Stimulated activated CD4-positive, alpha-beta T cell treated with anti-CD3 and anti-CD28 coated beads, TNF-alpha, amount 100 ng/mL, for 48 hours (primary cell): ENCODE measurements at places on chromosomes 7 and 10.

- no peak for DNase-seq
These were observed 903.8 kb downstream of the TYW1 start for GRCh38 chr7:67900456-67900855.

GRCh38 chr7:155483245-155483644 lies 25.3 kb downstream of the EN2 start:
- DNase-seq: no peak

- no peak for DNase-seq
These were observed 410.4 kb downstream of the INHBA start for GRCh38 chr7:41292487-41292886.

DNA sequence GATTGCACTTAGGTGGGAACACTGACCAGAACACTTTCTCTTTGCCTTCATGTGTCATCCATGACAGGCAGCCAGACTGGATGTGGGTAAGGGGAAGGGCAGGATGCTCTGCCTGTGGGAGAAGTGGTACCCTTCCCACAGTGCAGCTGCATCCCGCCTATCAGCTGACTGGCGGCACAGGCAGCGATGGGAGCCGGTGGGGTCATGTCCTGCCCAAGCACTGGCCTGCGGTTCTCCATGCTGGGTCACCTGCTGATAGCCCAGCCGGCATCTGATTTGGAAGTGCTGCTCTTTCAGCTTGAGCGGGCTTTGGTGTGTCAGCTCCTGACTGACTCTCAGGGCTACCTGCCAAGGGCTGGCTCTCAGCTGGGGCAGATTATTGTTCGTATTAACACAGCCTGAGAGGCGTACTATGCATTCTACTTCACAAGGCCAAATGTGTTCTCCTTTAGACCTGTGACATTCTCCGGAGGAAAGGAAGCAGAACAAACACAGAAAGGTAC lies 105.2 kb upstream of the PDLIM1 start:
- DNase-seq: no peak

DNA sequence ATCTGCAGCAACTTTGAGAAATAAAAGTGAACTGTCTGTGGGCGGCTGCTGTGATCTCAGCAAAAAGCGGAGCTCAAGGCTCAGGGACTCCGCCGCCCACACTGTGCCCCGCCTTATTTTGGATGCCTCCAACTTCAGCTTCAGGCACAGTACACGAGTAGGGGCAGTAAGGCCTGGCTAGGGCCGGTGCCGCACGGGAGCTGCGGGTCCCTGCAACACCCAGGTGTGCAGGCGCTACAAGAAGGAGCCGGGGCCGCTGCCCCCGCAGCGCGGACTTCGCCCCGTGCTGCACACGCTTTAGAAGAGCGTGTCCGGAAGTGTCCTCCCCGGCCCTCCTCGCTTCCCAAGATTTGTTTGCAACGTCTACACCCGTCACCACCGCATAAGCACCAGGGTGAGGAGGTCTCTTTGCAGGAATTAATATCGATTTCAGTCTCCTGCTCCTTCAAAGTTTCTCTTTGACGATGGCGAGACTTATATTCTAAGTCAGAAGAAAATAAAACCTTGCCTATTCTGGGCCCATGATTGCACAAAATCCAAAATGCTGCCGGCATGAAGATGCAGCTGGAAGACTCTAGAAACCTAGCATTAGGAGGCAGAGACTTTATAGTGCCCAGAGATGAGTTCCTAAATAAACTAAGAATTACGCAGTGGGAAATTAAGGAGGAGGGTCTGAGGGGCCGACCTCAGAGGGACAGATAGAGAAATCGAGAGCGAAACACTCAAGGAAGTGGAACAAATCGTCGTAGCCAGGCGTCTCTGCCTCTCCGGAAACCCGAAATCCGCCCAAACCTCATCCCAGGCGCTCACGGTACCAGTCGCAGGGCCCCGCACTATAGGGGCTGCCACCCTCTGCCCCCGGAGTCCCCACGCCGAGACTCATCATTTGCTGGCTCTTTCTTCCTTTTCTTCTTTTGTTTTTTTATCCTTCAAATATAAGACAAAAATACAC lies 6.4 kb downstream of the VAX1 start:
- no peak for DNase-seq
